ENCODE measurements at places on chromosomes 3 and 15.

DNA sequence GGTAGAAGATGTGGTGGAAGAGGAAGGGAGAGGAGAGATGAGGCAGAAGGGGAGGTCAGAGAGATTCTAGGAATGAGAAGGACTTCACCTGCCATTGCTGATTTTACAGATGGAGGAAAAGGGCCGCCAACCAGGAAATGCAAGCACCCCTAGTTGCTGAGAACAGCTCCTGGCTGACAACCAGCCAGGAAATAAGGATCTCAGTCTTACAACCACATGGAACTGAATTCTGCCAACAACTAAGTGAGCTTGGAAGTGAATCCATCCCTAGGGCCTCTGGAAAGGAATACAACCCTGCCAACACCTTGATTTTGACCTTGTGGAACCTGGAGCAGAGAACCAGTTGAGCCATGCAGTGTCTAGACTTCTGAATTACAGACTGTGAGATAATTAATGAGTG lies 86.6 kb downstream of the EDEM1 start:
- DNase-seq: no peak

GRCh38 chr15:91561371-91562100 lies 292.0 kb upstream of the SLCO3A1 start:
- no peak for DNase-seq

DNA sequence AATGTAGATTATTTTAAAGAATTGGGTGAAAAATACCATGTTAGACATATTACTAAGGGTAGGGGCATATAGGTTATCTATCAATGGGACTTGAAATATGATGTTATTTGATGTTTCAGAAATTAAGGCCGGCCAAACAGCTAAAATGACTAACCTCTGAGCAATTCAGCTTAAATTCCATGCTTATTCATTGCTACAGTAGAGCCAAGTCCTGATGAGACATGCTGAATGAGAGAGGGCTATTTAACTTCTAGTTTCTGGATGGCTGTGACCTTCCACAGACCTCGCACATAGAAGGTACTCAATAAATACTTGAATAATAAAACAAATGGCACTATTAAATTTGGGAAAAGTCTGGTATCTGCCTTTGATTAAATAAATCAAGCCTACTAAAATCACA lies 175.6 kb upstream of the WNT5A start:
- DNase-seq: no peak

DNA sequence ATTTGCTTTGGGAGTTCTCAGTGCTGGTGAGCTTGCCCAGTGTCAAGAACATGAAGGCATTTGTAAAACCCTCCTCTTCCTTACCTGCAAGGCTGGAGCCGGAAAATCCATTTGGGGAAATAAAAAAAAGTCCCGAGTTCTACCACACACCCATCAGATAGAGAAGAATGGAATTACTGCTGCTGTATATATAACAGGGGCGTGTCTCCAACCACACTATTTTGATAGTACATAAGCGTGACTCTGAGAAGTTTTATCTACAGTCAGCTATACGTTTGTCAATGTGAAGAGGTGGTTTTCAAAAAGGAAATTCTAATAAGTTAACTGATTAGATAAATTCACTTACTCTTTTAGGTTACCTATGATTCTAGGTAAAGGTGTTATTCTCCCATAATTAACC lies 1.3 kb upstream of the CPA3 start:
- DNase-seq: no peak

- no peak for DNase-seq
These were observed 2.6 kb downstream of the SACM1L start for GRCh38 chr3:45691842-45692241.

DNA sequence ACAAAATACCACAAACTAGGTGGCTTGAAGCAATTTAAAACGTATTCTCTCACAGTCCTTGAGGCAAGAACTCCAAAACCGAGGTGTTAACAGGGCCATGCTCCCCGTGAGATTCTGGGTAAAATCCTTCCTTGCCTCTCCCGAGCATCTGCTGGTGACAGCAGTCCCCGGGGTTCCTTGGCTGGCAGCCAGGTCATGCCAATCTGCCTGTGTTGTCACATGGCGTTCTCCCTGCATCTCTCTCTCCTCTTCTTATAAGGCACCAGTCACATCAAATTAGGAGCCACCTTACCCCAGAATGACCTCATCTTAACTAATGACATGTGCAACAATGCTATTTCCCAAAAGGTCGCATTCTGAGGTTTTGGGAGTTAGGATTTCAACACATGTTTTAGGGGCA lies 26.3 kb upstream of the LRRN1 start:
- no peak for DNase-seq

DNA sequence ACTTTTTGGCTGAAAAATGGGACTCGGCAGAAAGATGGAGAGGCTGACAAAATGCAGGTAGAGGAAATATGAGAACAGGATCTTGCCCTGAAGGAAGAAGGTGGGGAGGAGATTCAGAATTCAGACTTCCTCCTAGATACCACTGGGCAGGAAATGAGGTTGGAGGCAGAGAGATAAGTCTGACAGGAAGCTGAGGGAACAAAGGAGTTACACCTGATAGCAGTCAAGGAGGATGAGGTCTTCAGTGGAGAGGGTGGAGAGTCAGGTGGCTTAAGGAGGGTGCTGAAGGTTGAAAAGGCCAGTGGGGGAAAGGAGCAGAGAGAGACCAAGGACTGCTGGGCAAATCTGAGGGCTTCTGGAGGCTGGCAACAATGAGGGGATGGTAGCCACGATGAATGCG lies 56.8 kb downstream of the CCR4 start:
- DNase-seq: no peak

DNA sequence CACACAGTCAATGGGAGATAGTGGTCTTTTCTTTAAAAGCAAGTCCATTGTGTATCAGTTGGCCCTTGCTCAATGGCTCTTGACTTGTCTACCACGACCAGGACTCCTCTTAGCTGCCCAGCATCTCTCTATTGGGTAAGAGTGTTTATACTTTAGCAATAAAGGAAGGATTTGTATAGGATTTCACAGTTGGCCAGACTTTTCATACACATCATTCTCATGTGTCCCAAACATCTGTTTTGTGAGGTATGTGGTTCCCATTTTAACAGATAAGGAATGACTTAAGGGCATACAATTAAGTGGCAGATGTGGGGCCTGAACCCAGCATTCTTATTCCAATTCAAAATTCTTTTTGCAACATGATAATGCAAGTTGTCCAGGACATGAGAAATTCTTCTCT lies 191.5 kb downstream of the CHST2 start:
- no peak for DNase-seq

DNA sequence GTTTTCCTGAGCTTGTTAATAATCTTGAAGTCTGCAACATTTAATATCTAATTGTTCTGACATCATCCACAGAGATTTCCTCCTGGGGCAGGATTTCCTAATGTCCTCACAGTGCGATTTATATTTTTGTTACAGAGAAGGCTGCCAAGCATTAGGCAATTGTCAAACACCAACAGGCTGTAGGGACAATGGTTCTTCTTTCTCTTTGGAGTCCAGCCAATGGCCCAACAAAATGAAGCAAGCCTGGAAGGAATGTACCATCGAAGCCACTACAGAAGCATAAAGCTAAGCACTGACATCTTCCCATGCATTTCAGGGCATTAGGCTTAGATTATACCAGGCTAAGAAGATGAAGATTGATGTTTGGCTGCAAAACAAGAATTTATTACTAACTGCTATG lies 173.0 kb upstream of the FRMD4B start:
- no peak for DNase-seq

DNA sequence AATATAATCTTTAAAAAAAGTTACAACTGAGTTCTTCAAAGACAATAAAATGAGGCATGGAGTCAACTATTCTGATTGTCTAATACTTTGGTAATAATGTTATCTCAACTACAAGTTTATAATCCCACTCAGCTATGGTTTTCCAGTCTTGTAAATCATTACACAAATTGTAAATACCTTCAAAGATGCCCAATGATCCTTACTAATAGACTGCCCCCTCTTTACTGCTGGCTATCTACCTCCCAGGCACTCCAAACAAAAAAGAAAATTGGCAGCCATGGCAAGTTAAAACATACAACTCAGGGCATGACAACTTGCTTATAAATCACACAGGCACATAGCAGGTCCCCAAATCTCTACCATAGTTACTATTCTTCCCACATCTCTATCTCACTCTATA lies 58.5 kb downstream of the ZNF280D start:
- DNase-seq: no peak

GRCh38 chr15:85759376-85759775 lies 35.3 kb downstream of the KLHL25 start:
- no peak for DNase-seq

DNA sequence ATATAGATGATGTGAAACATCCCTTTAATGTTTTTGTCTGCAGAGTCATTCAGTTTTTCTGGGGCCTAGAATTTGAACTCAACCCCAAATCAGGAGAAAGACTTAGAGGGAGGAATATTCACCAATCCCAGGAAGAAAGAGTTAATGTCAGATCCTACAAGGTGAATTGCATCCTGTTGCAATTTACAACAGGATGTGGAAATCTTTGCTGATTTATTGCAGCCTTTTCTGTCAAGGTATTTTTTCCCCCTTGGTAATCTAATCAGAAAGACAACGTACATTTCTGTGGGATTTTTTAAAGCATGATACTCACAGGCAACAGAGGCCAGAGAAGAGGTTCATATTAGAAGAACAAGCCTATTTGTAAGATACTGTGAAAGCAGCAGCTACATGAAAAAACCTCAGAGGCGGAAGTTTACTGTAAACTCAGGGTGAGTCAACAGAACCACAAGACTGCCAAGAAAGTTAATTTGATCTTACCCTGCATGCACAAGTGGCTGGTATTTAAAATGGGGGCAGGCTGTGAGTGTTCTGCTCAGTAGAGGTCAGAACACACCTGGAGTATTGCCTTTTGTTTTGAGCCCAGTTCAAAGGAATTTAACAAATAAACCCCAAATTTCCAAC lies 531.9 kb downstream of the AGBL1 start:
- DNase-seq: no peak

DNA sequence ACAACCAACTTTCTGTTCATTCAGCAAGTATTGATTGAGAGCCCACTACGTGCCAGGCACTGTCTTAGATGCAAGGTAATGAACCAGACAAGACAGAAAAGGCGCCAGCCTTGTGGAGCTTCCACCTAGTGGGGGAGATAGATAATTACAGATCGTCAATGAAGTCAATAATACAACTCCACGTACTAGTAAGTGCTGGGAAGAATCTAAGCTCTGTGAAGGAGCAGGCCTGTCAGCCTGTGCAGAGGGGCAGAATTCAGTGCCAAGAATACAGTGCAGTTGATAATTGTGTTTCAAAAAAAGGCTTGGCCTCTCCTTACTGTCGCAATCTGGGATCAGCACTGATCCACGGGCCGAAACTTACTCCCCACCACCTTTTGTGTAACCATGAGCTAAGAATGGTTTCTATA lies 186.3 kb downstream of the FEZF2 start:
- no peak for DNase-seq

DNA sequence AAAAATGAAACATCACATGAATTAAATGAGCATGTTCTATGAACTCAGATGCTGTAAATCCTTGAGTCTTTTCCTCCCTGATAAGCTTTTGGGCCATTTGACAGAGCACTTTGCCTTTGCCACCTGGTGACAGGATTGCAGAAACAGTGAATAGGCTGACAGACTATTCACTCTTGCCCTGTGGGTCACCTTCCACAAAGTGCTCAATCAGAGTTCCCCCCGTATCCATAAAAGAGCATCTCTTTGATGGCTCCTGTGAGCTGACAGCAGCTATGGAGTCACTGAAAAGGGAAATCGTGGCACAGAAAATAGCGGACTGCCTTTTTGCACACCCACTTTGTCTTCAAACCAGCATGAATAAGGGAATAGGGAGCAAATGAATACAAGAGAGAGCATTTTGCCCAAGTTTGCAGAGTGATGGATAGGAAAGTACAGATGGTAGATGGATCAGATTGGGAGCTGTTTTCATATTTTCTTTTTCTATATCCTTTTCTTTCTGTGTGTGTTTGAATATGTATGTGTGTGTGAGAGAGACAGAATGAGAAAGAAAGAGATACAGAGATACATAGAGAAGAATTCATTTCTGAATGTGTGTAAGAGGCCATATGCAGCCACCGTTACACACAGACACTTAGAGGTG lies 37.8 kb upstream of the GOLM2 start:
- no peak for DNase-seq

- DNase-seq: no peak
These were observed 25.0 kb upstream of the ATP1B3 start for GRCh38 chr3:141851411-141851810.

GRCh38 chr3:105647047-105647446 lies 221.8 kb downstream of the CBLB start:
- DNase-seq: no peak

DNA sequence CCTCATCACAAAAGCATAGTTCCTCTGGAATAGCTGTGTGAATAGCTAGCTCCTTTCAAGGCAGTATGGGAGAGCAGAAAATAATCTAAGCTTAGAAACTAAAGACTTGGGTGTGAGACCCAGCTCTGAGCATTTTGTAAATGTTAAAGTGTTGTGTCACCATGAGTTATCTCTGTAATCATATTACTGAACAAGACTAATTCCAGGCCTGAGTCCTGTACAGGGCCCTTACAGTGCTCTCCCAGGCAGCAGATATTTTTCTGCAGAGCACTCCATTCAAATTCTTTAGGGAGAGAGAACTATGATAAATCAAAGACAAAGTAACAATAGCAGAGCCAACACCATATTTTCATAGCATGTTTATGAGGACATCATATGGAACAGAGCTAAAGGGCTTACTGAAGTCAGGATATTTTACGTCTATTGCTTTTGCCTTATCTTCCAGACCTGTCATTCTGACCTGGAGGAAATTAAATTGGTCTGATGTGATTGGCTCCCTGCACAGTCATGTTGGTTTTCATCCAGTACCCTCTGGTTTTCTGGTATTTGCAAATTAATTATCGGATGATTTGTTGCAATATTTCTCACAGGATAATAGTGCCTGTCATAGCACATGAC lies 172.6 kb upstream of the PPP2R3A start:
- no peak for DNase-seq

DNA sequence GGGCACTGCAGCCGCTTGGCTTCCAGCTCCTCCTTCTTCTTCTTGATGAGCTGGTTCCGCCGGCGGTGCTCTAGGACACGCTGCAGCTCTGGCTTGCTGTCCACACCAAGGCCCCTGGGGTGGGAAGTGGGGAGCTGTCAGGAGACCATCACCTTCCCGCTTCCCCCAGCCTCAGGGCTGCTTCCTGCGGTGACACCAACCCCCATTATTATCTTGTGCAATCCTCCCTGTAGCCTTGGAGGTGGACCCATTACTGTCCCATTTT lies 10.0 kb downstream of the FAM107A start:
- no peak for DNase-seq

GRCh38 chr15:45205192-45205591 lies 17.4 kb upstream of the SHF start:
- DNase-seq: peak; percentile 47

GRCh38 chr3:11606865-11607440 lies 36.8 kb downstream of the VGLL4 start:
- DNase-seq: no peak

- DNase-seq: no peak
These were observed 11.1 kb upstream of the PLAAT1 start for GRCh38 chr3:193229851-193230420.

- DNase-seq: no peak
These were observed 170.8 kb downstream of the IGSF11 start for GRCh38 chr3:118863731-118864322.

GRCh38 chr3:32262201-32262600 lies 23.7 kb downstream of the CMTM8 start:
- DNase-seq: no peak

GRCh38 chr3:58167431-58168351 lies 43.1 kb downstream of the DNASE1L3 start:
- peak; percentile 39 for DNase-seq
